ENCODE measurements at places on chromosomes 4 and X.
A peak's percentile ranks its signal among the peaks of the same experiment; 100 is the strongest.

DNA sequence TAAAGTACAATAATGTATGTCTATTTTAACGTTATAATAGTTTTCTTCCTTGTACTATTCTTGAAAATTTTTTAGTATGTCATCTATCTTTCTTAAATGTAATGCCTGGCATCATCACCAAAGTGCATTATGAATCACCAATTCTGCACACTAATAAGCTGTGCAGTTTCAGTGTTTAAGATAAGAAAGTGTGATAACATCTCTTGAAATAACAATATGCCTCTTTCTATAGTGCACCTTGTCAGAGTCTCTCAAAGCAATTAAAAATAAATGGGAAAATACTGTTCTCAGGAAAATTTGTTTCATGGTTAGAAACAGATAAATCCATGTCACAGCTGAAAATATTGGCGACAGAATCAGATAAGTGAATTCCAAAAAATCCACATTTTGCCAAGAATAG lies 457.4 kb upstream of the PCDH10 start:
- DNase-seq = no peak

DNA sequence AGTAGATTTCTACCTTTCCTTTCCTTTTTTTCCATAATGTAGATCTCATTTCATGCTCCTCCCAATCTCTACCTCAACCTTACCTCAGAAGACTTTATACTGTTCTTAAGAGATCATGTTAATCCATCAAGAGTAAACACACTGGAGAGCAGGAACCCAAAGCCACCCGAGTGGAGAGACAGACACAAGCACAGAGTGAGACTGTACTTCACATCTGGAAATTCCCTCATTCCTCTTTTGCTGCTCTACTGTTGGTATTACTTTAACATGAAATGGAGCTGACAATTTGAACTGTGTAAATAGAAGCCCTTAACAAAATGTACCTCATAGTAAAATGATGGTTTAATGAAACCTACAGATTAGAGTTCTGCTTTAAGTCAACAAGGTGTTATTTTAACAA lies 105.7 kb upstream of the RASGEF1B start:
- DNase-seq = no peak

- DNase-seq = no peak
These were observed 1240.2 kb downstream of the FAM133A start for GRCh38 chrX:94914235-94914634.

GRCh38 chr4:56371426-56372220 lies 15.7 kb downstream of the AASDH start:
- DNase-seq = no peak

GRCh38 chr4:91958596-91958995 lies 345.2 kb upstream of the GRID2 start:
- no peak for DNase-seq

GRCh38 chr4:168615294-168616065 lies 118.6 kb downstream of the PALLD start:
- DNase-seq = no peak

GRCh38 chr4:94603170-94603747 lies 151.5 kb downstream of the PDLIM5 start:
- no peak for DNase-seq

- no peak for DNase-seq
These were observed 39.7 kb downstream of the CORIN start for GRCh38 chr4:47798165-47798564.

DNA sequence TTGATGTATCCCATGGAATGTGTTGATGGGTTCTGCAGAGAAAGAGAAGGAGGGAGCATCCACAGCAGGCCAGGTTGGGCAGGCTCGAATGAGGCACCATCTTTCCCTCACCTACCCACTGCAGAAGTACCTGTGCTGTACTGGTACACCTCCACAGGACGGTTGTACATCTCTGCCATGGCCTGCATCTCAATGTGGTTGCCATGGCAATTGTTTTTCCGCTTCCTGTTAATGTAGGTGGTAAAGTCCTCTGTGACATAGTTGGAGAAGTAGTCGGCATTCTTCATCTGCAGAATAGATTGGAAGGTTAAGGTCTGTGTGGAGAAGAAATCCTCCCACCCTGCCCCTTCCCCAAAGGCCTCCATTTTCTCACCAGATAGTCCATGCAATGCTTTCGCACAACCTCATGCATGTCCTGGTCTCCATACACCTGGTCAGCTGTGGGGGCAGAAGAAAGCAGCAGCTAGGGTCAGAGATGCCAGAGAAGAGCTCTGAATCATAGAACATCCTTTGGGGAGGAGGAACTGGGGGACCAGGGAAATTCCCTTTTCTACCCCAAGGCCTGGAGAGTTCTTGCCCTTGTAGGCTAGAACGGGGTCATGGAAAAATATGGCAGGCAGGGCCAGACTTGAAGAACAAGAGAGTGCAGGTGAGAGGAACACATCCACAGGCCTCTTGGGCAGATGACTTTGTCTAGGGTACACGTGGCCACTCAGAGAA lies 15.9 kb upstream of the PIM2 start:
- peak; percentile 49 for DNase-seq

GRCh38 chr4:98631506-98631905 lies 26.9 kb downstream of the TSPAN5 start:
- no peak for DNase-seq

DNA sequence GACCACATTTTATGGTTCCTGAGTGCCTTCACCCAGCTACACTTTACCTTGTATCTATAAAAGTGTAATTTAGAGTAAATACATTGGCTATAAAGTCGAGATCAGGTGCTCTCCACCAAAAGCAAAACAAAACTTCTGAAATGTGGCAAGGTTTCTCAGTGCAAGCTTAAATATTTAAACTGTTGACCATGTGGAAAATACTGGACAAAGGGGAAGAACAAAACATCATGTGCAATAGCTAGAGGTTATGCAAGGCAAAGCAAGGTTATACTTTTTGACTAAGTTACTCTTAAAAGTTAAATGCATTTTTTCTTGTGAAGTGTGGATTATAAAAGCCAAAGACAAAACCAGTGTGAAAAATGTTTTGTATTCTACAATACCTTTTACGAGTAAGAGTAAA lies 55.9 kb downstream of the UGT2A2 start:
- no peak for DNase-seq

- DNase-seq = no peak
These were observed 24.7 kb downstream of the IL3RA start for GRCh38 chrX:1361275-1361674.

DNA sequence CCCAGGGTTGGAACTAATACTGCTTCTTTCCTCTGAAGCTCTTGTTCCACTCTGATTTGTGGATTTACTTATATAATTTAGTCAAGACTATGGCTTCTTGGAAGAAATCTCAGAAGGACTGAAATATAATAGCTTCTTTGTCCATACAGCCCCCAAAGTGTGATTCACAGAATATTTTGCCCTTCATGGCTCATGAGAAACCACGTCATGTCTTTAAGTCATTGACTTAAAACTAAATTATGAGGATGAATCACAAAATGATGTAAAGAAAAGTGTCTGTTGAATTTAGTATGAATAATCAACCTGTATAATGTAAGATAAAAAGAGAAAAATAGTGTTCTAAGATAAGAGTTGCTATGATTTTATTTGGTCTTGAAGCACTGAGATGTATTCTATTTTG lies 43.3 kb upstream of the AGA start:
- no peak for DNase-seq

DNA sequence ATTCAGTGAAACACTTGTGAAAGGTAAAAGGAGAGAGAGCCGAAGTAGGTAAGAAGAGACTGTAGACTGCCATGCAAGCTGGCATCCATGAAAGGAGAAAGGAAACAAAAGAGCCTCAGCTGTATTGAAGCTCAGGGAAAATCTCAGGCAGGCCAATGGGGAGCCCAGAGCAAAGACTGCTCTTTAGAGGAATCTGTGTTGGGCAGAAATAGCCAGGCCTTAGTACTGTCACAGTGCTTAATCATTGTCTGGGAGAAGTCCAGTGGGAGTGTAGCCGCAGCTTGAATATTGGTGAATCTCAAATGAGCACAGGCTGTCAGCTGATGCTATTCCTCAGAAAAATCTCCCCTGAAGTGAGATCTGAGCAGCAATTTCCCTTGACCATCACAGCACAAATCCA lies 27.6 kb downstream of the CYLC1 start:
- no peak for DNase-seq

GRCh38 chr4:21184788-21185187 lies 484.5 kb downstream of the PACRGL start:
- no peak for DNase-seq

DNA sequence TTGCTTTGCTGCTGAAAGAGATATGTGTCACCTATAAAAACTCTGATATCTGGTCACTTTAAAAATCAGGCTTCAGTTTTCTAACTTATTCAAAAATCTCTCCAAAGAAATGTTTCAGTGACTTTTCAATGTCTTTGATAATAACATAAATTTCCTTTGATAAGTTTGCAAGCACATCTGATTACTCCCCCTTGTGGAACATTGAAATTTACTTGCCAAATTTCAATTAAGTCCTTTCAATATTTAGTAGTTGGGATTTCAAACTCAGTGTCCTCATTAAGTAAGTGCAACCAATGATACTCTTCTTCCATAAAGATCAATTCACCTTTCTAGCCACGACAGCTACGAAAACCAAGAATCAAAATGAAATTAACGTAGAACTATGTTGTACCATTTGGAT lies 151.3 kb upstream of the FAM47C start:
- DNase-seq = no peak

GRCh38 chr4:147779451-147779850 lies 47.6 kb downstream of the ARHGAP10 start:
- DNase-seq = no peak

DNA sequence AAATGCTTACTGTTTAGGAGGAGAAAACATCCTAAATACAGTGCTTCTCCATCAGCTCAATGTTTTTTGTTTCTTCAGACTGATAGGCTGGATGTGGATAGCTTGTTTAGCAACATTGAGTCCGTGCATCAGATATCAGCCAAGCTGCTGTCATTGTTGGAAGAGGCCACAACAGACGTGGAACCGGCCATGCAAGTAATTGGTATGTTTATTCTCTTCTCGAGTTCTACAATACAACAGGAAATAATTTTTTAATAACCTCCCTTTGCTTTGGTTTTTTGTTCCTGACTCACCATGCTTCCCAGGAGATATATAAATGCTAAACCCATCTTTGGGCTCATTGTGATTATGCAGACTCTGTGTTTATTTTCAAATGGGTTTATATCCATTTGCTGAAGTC lies 60.9 kb downstream of the ARHGEF38 start:
- DNase-seq = no peak

DNA sequence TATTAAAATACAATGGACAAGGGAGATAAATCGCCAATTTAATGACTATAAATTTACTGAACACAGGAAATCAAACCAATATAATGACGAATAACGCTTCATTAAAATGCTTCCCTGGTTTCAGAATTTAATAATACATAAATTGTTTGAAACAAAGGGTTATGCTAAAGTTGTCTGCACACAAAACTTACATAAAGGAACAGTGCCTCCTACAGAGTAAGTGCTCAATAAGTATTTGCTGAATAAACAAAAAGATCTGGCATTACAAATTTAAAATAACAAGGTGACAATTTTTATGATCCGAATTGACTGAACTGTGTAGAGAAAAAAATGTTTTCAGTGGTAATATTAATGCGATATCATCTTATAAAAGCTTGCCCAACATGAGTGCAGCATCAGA lies 69.6 kb downstream of the NOCT start:
- DNase-seq = no peak

- no peak for DNase-seq
These were observed 8.7 kb upstream of the GABRE start for GRCh38 chrX:151983186-151983585.

DNA sequence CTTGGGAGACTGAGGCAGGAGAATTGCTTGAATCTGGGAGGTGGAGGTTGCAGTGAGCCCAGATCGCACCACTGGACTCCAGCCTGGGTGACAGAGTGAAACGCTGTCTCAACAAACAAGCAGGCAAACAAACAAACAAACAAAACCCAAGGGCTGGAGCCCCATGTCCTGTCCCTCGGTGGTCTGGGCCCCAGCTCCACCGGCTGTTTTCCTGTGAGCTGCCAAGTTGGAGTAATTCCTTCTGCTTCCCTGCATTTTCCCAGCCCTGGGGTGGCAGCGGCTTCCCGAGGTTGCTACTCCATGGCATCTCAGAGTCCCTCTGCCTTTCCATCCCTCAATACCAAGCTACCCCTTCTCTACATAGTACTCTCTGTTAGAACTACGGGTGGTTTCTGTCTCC lies 43.2 kb downstream of the RGS12 start:
- DNase-seq = no peak

GRCh38 chrX:105653891-105654290 lies 168.4 kb upstream of the NRK start:
- no peak for DNase-seq

GRCh38 chr4:90474484-90474883 lies 347.3 kb downstream of the CCSER1 start:
- DNase-seq = no peak

DNA sequence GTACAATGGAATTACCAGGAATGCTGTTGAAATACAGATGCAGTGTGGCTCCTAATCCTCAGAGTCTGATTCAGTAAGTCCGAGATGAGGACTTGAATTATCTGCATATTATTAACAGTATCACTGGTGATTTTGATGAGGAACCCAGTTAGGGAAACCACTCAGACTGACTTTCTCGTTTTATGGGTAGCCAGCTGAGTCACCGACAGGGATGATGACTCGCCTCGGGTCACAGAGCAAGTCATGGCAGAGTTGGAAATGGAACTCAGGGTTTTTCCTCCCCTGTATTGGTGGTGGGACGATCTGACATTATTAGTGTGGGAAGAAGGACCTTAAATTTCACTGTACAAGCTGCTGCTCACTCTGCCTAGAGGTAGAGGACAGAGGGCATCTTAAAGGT lies 51.3 kb downstream of the RTL9 start:
- peak; percentile 38 for DNase-seq

GRCh38 chrX:152725409-152725808 lies 8.1 kb downstream of the CSAG1 start:
- no peak for DNase-seq

GRCh38 chr4:150573534-150573933 lies 8.4 kb upstream of the MAB21L2 start:
- DNase-seq = no peak

DNA sequence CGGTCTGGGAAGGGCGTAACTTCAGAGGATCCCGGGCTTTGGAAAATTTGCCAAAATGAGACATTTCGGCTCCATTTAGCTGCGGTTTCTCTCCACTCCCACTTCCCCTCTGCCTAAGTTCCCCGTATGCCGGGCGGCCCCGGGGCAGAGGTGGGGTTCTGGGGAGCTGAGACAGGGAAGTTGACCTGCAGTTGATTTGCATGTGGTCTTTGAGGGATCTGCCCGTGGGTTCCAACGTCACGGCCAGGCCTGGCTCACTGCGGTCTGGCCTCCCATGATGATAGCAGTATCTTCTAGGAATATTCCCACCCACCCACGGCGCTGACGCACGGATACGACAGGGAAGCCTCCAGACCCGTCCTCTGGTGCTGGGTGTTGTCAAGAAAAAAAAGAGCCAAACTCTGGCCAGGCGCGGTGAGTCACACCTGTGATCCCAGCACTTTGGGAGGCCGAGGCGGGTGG lies 27.3 kb upstream of the CRLF2 start:
- peak; percentile 46 for DNase-seq

DNA sequence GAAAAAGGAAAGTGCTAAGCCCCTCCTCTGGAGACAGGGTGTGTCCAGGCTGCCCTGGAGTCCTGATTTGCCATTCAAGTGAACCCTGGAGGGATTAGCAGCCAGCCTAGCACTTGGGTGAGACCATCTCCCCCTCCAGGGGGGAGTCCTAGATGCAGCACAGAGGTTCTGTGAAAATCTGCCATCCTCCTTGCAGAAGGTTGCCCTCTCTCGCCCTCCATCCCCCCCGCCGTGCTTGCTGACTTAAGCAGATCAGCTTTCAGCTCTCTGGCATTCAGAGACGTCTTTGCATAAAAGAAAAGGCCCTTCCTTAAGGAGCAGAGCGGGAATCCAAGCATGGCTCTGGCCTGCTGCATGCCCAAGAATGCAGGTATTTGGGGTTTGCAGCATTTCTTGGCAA lies 102.1 kb upstream of the SCML1 start:
- DNase-seq = no peak

Data from stimulated activated CD4-positive, alpha-beta T cell treated with anti-CD3 and anti-CD28 coated beads, Interleukin-15, amount 100 ng/mL, for 24 hours (primary cell).